Activated T-helper 1 cell treated with anti-CD3 and anti-CD28 coated beads, Interleukin-2, amount 50 U/mL, for 16 hours (primary cell): ENCODE measurements at places on chromosomes 5 and 9.

GRCh38 chr5:73120222-73121118, at the start of gene TMEM171:
Gene TMEM171 (plus strand): TSS chr5:73120575. CDS start chr5:73123374, 2,799 bp downstream.
- no peak for DNase-seq

DNA sequence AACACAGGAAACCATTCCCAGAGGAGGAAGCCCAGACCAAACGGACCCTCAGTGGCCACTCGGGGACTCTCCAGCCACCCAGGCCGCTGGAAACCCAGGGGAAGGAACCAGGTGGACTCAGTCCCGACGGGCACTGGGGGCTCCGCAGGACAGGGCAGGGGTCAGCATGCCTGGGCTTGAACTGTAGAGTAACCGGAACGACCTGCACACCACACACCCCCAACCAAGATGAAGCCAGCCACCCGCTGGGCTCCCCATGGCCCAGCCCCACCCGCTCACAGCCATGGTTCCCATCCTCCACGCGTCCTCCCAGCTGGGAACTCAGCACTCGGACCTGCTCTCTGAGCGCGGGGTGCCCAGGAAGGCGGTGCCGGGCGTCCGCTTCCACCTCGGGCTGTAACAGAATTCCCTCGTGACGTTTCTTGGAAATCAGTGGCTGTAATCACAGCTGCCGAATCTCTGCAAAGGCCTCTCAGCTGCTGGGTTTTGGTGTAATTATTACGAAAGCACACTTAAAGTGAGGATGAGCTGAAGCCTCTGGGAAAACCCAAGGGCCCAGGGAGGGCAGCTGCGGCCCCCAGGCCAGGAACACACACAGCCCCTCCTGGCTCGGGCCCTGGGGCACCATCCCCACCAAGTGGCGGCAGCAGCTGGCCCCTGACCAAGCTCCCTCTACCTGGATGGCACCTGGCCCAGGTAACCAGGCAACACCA, 13.8 kb downstream of the NACC2 start:
- no peak for DNase-seq

- no peak for DNase-seq
Measured at GRCh38 chr5:169153405-169153804, 147.5 kb downstream of the SLIT3 start.

GRCh38 chr5:25851301-25851700, 1187.1 kb downstream of the CDH9 start:
- no peak for DNase-seq

- no peak for DNase-seq
Measured at GRCh38 chr5:38259062-38259808, 876 bp downstream of the EGFLAM start.

DNA sequence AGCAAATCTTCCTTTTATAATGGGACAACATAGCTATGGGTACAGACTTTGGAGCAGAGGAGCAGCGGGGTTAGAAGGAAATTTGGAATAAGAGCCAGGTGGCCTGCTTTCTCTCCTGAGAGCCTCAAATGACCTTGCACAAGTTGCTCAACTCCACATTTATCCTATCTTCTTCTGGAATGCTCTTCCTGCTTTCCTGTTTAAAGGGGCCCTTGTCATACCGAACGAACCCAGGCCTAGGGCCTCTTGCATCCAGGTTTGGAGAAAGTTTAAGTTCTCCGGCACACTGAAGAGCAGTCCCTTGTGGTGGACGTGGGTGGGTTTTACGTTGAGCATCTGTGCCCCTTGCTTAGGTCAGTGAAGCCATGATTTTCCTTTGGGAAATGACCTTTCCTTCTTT, 197.9 kb upstream of the NR3C1 start:
- DNase-seq, result no peak

DNA sequence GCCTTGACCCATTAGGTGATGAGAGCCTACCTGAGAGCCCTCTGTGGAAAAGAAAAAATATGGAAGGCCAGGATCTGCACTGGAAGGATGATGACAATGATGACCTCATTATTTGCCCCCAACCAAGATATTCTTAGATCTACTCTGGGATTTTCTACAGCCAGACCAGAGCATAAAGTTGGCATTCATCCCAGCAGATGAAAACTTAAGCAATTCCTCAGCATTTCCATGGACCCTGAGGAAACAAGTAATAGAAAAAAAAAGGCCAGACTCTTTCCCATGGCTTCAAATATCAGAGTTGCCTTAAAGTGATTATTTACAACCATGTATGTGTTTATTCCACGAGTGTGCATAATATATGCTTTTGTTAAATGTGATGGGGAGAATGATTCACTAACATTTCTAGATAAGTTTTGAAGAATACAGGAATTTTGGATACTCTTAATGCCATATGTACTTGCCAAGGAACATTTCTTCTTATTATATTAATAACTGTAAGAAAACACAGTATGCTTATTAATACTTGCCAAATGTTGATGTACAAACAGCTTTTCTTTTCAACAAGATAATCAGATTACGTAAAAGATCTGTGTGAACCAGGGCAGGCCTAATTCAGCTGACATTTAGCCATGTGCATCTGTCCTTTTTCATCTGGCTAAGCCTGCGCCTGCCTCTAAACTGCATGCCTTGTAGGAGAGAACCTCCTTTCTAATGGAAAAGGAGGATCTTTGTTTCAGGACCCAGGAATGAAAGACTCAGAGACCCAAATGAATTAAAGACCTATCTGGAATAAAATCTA, 94.8 kb downstream of the ARRDC3 start:
- DNase-seq, result no peak

GRCh38 chr5:171363846-171364245, 23.8 kb upstream of the NPM1 start:
- no peak for DNase-seq

DNA sequence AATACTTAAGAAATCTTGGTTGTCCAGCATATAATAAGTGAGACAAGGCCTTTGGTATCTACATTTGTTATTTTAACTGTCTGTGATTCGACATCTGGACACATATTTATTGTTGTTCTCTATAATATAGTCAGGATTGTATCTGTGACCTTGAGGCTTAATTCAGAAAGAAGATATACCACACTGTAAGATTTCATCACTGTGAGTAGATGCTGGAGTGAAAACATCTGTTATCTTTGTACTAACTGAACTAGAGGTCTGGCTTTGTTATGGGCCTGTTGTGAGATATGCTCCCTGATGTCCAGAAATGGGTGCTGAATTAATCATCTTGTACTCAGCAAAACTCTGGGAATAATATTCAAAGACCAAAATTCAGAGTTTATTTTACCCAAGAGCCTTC, 148.5 kb downstream of the ISOC1 start:
- no peak for DNase-seq

DNA sequence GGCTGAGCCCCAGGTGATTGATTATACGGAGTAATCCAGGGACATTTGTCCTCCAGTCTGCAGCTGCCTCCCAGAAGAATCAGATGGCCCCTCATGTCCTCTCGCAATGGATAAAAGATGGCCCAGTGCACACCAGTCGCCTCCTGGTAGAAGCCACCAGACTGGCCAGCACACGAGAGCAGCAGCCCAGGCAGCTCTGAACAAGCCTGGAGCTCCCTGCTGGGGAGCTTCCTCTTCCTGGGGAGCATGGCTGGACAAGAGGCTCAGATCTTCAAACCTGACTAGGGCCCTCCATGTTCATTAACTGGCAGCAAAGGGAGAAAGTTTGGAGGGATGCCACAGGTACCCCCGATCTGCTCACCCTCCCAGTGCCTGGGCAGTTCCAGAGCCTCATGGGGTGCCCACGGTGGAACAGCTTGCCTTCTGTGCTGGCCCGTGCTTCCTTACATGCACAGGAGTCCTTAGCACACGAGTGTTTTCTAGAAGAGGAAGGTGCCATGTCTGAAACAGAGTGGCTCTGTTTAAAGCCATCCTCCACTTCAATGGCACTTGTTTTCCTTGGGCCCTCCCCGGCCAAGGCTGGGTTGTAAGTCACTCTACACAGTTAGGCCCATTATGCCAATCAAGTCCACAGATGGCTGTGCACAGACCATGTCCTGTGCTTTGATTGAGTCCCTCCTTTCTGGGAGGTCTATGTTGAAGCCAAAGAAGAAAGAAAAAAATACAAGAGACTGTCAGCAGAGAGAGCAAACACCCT, 75.6 kb downstream of the PRRT1B start:
- DNase-seq, result no peak

- DNase-seq, result no peak
Measured at GRCh38 chr5:63055421-63055820, 476.8 kb downstream of the LRRC70 start.

GRCh38 chr5:93421987-93422401, 159.0 kb downstream of the NR2F1-AS1 start:
- no peak for DNase-seq

DNA sequence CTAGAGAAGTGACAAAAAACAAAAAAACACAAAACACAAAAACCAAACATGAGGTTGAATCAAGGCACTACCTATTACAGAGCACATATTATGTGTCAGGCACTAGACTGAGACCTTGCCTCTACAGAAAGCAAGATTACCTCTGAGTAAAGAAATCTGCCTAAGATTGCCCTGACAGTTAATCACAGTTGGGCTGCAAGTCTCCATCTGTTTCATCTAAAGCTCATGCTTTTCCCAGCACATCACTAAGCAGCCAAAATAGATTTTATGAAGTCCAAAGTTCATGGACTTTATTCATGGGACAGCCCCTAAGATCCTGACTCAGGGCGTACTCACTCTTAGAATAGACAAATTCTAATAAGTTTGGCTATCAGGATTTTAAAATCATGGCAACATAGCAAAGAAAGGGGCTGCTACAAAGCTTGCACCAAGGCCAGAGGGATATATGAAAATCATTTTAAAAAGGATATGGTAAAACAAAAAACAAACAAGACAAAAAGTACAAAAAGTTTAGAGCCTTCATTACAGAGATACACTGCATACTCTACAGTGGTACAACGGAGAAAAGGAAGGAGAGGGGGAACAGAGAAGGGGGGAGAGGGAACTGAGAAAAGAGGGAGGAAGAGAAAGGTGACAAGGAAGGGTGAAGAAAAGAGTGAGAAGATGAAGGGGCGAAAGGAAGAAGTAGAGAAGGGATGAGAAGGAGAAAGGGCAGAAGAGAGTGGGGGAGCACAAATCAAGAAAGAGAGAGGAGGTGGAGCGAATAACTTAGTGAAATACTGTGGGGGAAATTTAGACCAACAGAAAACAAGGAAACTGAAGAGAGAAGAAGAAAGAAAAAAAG, 58.2 kb downstream of the RICTOR start:
- no peak for DNase-seq

DNA sequence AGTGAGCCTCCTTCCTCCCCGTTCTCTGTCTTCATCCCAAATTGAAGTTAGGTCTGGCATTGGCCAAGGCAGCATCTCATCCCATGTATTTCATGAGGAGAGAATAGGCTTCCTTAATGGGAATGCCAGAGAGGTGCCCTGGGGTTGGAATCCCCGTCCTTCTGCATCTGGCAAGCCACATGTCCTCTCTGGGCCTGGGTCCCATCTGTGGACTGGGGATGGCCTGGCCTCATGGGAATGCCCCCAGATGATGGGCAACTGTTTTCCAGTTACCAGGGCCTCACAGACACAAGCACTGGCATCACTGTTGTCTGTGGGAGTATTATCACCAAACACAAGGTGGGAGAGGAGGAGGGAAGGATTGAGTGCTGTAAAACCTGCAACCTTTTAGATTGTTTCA, 153.9 kb downstream of the FSTL4 start:
- DNase-seq, result no peak

DNA sequence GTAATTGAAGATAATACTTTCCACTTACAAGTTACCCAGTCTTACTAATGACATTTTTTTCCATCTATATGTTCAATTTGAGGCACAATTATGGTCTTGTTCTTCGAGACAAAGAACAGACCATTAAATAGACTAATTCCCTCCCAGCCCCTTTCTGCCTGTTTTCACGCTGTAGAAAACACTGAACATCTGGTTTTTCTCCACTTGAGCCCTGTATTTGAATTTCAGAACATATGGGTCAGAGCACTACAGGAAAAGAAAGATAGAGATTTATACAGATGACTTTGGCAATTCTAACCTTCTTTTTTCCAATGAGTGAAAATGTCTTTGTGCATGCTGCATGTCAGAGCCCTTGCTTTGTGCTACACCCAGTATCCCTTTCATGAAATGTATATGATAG, 506.9 kb downstream of the LRRC70 start:
- DNase-seq, result no peak

DNA sequence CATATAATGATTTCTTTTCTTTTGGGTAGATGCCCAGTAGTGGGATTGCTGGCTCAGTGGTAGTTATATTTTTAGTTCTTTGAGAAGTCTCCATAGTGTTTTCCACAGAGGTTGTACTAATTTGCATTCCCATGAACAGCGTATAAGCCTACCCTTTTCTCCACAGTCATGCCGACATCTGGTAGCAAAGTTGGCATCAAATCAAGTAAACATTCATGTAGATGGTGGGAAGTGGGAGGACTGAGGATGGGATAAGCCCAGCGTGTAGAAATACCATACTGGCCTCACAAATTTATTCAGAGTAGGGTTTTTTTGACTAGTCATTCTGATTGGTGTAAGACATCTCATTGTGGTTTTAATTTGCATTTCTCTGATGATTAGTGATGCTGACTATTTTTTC, 115.4 kb downstream of the EGFLAM start:
- DNase-seq, result no peak

DNA sequence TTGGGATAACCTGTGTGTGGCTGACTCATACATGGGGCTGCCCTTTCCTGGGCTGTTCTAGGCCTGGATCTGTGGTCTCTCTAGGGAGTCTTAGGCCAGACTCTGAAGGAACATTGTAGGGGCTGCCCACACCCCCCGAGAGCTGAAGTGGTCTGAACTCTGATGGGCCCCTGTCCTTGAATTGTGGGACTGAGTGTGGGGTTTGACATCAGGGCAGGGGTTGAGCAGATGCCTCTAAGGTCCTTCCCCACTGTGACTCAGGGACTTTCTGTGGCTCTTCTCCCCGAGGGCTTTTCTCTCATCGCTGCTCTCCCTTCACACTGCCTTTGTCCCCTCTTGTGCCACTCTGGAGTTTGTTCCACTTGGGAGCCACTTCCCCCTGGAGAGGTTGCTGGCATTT, 215.0 kb downstream of the MELK start:
- no peak for DNase-seq

GRCh38 chr5:13994621-13995253, 50.2 kb upstream of the DNAH5 start:
- no peak for DNase-seq

- no peak for DNase-seq
Measured at GRCh38 chr5:16313761-16314160, 134.2 kb upstream of the MARCHF11 start.

DNA sequence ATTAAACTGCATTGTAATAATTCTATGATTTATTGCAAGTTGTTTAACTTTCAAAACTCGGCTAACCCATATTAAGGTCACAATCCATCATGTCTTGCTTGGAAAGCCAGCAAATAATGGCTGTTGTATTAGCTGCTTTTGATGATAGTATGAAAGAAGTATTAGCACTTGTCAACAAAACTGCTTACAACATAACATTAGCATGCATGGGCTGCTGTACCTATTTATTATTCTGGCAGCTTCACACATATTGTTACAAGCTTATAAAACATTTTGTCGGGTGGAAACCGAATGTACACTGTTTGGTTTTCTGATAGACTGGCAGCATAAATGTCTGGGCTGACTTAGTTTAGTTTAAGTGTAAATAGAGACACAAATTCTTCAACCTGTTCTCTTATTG, 378.3 kb downstream of the KIAA0825 start:
- no peak for DNase-seq
